ENCODE measurements at places on chromosomes 3 and 15. TPM values are rescaled to one million over a fixed set of nuclear protein-coding genes. Genes with fewer than 3 reads are reported as not detected.
A peak's percentile ranks its signal among the peaks of the same experiment; 100 is the strongest.

DNA sequence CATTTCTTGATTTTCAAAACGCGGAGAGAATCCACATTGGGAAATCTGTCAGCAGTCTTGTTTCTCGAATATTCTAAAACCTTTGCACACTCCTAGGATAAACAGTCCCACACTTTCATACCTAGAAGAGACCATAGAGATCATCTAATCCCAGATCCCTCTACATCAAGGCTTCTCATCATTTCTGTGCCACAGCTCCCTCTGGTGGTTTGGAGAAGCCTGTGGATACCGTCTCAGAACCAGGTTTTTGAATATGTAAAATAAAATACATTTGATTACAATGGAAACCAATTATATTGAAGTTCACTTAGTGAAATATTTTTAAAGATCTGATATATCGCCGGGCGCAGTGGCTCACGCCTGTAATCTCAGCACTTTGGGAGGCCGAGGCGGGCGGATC, 211.9 kb upstream of the GOLGA6L4 start:
- DNase-seq, result peak; percentile 5

DNA sequence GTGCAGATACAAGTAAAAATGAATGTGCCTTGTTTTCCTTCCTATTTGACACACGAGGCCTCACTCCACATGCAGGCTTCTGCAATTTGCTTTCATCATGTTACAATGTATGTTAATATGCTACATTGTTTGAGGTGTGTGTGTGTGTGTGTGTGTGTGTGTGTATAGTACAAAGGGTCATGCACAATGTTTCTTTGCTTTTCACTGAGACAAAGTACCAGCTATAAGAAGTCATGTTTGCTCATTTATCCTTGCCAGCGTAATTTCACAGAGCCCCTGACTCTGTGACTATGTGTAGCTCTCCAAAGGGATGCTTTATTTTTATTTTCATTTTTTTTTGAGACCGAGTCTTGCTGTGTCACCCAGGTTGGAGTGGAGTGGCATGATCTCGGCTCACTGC, 38.0 kb upstream of the NEDD4 start:
- DNase-seq, result no peak

DNA sequence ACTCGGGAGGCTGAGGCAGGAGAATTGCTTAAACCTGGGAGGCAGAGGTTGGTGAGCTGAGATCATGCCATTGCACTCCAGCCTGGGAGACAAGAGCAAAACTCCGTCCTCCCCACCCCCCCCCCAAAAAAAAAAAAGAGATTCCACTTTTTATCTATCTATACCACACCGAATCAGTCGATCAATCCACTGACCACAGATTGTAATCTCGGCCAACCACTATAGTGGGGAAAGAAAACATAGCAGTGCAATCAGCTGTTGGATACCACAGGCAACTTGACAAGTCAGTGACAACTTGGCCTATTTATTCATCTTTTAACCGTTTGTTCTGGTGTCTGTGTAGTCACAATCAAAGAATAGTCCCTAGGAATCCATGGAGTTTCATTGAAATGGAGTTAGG, 299.2 kb downstream of the FHIT start:
- no peak for DNase-seq

ASB14 gene
- not detected for polyA plus RNA-seq

DNA sequence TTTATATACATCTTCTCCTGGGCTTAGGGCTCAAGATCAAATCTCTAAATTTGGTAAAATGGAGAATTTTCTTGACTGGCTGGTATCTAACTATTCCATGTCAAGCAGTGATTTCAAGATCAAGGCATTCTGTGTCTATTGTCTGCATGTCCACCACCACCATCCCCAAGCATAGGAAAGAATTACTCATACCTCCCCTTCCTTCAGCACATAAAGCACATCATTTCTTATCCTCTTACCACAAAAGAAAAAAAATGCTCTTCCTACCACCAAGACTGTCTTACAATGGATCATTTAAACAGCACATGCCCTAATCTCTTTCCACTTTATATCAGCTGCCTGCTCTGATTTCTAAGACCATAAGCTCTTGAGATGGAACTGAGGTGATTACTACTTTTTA, 470.5 kb upstream of the THBS1 start:
- no peak for DNase-seq

PIGB gene
- polyA plus RNA-seq, result 2.9 TPM

SNTN gene
- not detected for polyA plus RNA-seq

ZDHHC19 gene
- polyA plus RNA-seq, result 0.49 TPM

DNA sequence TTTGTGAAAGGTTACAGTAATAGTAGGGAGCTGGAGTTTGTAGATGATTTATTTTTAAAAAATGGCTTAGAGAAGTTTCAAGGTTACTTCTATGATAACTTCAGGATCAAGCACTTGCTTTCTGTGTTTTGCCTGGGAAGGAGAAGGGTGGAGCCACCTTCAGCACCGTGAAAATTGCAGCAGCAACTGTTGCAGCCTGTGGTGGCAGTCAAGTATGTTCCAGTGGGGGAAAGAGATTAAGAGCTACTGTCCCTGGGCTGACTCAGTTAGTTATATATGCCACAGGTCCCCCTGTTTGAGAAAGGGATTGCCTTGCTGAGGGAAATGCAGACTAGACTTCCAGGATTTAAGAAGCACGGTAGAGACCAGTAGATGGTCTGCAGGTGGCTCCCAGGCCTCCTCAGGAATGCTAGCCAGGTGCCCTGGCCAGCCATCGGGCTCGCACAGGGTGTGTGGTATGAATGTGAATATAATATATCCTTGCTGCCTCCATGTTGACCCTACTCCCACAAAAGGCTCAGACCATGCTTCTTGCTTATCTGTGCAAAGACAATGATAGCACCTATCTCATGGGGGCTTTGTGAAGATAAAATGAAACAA, 389.5 kb downstream of the CACNA2D3 start:
- DNase-seq, result no peak

- DNase-seq, result no peak
These were observed 498.1 kb upstream of the RGMA start for GRCh38 chr15:93587059-93587521.

- DNase-seq, result no peak
These were observed 81.8 kb downstream of the IL20RB start for GRCh38 chr3:137039570-137039969.

GRCh38 chr3:114880078-114880477, 267.0 kb downstream of the ZBTB20 start:
- DNase-seq, result peak; percentile 33

FANCD2 gene
- 8.5 TPM for polyA plus RNA-seq

GRCh38 chr3:183218826-183219225, 34.2 kb upstream of the B3GNT5 start:
- DNase-seq, result no peak

DNA sequence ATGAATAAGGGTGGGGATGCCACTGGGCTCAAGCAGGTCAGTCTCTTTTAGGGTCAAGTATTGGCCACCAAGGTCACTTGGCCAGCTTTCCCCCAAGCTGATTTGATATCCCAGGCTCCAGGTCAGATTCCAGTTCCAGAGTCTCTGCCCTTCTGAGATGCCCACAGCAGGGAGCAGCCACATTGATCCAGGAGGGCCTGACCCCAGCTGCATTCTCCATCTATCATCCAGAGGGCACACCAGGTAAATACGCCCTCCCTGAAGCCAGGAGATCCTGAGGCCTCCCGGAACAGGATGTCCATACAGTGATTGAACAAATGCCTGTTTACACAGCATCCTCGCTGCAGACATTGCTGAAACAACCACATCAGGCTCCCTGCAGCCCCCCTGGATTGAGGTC, 264.6 kb upstream of the TLE3 start:
- DNase-seq, result no peak

- no peak for DNase-seq
These were observed 79.1 kb upstream of the CGNL1 start for GRCh38 chr15:57297163-57297593.

DNA sequence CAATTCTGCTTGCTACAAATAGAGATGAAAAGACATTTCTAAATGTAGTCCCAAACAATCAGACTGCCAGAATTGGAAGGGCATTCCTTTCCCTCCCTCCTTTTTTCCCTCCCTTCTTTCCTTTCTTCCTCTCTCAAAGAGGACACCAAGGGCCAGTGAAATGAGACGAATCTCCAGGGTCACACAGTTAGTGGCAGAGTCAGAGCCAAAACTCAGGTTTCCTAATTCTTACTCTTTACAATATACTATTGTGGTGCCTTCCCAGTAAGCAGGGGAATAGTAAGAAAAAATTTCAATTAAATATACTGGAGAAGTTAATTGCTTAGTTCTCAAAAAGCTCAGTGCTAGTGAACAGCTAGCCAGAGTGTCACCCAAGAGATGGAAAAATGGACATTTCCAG, 33.0 kb upstream of the DCP1A start:
- DNase-seq, result peak; percentile 64

- DNase-seq, result no peak
These were observed 62.0 kb downstream of the CALML4 start for GRCh38 chr15:68143129-68143528.

ATP13A5 gene
- not detected for polyA plus RNA-seq

DNA sequence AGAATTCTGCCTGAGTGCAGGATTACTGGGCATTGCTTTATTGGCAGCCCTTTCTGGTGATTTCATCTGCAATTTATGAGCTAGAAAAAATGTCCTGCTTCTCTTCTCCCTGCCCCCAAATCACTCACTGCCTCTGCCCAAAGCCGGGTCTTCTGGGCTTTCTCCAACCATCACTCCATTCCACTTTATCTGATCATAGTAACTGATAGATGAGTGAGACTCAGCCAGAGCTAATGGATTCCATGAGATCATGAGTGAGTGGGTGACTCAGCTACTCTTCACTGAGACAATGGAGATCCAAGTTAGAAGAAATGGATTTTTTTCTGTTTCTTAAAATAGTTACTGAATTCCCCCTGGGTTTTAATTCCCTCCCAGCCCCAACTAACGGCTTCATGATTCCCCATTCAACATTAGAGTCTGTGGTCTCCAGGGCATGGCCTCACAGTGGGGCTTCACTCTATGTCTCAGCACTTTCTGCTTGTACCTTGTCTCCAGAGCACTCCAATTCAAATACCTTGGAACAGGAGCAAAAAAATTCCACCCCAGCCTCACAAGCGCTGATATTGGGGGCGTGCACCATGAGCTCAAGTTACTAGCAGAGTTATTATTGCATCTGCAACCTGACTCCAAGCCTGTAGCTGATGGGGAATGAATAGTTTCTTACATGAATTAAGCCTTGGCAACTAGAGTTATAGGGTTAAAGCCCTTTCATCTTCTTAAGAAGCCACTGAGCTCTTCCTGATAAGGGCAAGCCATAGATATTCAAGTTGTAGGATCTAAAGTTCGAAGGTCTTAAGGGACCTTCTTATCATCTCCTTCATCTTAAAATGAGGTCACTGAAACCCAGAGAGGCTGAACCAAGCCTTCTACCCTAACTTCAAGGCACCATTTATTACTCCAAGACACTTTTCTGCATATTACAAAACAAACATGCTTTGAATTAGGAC, 85.9 kb downstream of the AGBL1 start:
- DNase-seq, result no peak

CSNK1G1 gene
- polyA plus RNA-seq, result 7.6 TPM

- DNase-seq, result no peak
These were observed 61.5 kb upstream of the FILIP1L start for GRCh38 chr3:100175637-100176280.

DNA sequence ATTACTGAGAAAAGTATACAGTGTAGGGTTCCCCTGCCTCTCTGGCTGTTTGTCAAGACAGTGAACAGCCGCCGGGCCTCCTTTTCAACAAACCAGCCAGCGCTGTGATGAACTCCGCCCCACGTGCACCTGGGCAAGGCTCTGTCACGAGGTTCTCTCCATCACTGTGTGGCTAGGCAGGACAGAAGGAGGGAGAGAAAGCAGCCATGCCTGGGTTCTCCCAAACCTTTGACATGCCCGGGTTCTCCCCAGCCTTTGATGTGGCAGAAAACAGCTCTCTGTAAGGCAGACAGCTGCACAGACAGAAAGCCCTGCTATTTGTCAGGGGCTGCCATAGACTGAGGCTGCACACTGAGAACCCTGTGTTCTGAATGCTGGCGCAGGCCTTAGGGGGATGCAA, 101.4 kb upstream of the TRPM1 start:
- DNase-seq, result no peak

DNA sequence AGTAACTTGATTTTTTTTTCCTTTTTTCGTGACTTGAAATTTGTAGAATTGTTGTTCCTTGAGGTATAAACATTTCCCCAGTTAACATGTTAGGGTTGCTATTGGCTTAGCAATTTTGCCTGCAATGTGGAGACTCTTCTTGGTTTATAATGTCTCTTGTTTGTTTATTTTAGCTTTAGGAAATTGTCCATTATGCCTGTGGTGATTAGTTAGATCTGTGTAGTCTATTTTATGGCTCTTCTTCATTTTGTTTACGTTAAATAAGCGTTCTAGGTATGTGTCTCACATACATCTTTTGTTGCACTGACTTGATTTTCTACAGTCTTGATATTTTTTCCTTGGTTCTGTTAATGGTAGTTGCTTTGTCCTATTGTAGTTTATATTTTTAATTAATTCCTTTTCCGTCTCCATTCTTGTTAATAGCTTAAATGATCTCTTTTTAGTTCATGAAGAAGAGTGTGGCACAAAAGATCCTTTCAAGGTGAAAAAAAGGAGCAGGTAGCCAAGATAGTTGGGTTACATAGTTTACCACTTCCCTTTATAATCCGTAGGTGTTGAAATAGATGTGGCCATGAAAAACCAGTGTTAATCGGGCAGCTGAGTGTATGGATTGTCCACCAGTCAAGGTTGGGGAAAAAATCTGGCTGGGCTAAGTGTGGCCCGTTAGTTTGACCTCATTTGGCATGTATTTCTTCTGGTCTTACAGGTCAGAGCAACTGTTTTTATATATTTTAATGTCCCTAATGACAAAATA, 12.1 kb downstream of the IQGAP1 start:
- DNase-seq, result no peak

GRCh38 chr15:85179700-85180099, 198.0 kb downstream of the PDE8A start:
- no peak for DNase-seq

DNA sequence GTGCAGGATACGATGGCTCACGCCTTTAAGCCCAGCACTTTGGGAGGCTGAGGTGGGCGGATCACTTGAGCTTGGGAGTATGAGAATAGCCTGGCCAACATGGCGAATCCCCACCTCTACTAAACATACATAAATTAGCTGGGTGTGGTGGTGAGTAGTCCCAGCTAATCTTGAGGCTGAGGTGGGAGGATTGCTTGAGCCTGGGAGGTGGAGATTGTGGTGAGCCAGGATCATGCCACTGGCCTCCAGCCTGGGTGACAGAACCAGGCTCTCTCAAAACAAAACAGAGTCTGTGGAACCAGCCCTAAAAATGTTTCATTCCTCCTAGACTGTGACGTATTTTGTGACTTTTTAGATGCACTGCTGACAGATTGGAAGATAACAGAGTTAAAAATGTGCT, 34.3 kb upstream of the RAD51 start:
- no peak for DNase-seq

ADIPOQ gene
- polyA plus RNA-seq, result not detected

DNA sequence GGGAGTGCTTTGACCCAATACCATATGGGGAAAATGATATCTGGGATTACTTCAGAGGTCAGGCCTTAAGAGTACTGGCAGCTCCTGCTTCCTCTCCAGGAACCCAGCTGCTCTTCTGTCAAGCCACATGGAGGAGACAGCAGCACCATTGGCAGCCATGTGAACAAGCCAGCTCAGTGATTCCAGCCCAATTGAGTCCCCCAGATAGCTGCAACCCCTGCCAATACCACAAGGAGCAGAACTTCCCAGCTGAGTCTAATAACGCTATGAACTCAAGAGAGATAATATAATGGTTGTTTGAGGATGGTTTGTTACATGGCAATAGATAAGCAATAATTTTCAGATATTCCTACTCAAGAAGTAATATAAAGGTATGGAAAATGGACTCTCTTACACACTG, 126.8 kb upstream of the CPNE4 start:
- DNase-seq, result no peak

GRCh38 chr3:76998555-76998954, 41.3 kb upstream of the ROBO2 start:
- DNase-seq, result no peak

Measured in brain (organoid and tissue), 16 donors.